Stimulated activated CD4-positive, alpha-beta T cell treated with anti-CD3 and anti-CD28 coated beads, Interleukin-12 subunit alpha, Interleukin-12 subunit beta, amount 100 ng/mL, for 48 hours (primary cell): ENCODE measurements at places on chromosomes 7 and 10.

DNA sequence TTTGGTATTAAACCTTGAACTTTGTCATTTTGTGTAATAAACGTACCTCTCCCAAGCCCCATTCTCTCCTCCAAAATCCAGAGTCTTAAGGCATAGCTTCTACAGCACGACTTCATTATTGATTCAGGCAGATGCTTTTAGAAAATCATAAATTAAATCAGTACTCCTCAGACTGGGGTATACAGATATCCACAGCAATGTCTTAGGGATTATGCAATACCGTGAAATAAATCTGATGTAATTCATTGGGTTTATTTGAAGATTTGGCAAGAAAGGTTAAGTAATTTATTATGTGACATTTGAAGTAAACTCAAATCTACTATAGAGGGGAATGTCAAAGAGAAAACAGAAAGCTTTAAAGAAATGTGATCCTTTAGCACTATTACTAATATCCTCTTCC lies 246.1 kb upstream of the PLXDC2 start:
- DNase-seq = no peak

DNA sequence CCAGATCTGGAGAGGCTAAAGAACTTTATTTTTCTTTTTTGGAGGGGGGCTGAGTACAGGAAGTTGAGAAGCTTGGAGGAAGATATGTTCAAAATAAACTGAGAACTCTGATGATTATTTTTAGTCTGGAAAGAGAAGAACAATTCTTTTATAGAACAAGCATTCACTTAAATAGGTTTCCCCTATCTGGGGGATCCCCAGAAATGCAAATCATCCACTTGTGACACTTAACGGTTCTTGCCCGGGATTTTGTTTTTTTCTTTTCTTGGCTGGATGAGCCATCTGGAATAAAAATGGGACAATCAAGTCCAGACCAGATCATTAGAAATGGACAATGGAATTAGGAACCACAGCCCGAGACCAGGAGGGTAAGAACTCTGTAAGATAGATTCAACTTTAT lies 95.9 kb upstream of the EGR2 start:
- DNase-seq = no peak

- DNase-seq = no peak
Measured at GRCh38 chr7:12490107-12490688, 80.3 kb upstream of the SCIN start.

GRCh38 chr10:96758423-96758822 lies 38.1 kb upstream of the PIK3AP1 start:
- DNase-seq = no peak

DNA sequence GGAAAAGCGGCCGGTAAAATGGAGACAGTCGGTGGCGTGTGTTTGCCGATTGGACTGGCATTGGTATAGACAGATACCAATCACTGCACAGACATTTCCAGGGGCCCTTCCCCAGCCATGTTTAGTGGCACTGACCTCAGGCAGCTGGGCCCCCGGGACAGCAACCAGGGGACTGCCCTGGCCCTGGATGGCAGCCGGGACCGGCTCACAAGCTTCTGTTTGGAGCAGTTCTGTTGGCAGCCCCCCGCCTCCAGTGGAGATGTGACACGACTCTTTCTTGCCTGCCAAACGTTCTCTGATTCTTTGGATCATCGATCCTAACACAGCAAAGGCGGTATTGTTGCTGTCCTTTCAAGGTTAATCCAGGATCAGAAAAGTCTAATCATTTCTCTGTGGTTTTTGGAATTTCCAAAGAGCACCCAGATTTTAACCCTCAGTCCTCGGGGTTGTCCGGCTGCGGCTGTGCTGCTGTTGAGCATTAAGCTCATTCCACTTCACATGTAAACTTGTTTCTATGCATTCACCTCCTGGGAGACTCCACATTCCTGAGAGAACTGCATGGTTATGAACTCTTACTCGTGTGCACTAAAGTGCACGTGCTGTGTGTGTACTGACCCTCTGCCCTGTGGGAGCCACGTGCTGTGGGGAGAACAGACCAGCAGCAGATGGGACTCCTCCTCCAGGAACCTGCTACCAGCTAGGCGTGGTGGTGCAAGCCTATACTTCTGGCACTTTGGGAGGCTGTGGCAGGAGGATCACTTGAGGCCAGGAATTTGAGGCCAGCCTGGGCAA lies 46.0 kb downstream of the FOXK1 start:
- no peak for DNase-seq

DNA sequence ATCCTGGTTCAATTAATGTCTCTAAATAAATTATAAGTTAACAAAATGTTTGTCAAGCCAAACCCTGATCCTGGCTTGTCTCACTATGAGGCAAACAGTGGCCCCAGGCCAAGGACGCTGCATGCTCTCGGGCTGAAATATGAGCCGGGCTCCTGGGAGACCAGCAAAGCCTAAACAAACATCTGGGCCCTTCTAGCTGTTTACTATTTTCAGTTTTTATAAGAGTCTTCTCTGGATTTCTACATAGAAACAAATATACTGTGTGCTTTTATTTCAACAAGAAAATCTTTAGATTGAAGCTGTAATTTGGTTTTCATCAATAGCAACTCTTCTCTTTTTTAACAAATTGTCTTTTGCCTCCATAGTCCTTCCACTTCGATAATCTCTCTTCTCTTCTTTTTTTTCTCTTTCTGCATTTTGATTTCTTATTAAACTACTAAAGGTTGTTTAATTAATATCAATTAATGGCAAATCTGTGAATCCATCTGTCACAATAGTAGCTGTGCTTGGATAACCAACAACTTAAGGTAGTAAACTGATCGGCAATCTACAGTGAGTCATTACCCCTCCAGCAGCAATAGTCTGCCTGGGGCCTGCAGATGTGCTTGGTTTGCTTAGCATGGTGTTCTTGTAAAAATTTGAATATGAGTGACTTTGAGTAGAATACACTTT lies 83.3 kb upstream of the DNAJC1 start:
- no peak for DNase-seq

GRCh38 chr7:51901489-51901840 lies 584.9 kb upstream of the COBL start:
- no peak for DNase-seq

- DNase-seq = no peak
Measured at GRCh38 chr7:50723888-50724287, 58.8 kb downstream of the GRB10 start.

GRCh38 chr10:75541411-75541810 lies 110.0 kb downstream of the LRMDA start:
- DNase-seq = no peak

DNA sequence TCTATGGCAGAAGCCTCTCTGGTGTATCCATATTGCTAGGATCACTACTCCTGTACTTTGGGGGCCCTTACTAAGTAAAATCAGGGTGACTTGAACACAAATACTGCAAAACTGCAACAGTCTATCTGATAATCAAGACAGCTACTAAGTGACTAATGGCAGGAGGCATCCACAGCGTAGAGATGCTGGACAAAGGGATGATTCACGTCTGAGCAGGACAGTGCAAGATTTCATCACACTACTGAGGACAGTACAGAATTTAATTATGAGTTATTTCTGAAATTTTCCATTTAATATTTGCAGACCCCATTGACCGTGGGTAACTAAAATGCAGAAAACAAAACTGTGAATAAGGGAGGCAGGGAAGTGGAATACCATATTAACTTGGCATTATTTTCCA lies 10.4 kb downstream of the CUL2 start:
- no peak for DNase-seq

DNA sequence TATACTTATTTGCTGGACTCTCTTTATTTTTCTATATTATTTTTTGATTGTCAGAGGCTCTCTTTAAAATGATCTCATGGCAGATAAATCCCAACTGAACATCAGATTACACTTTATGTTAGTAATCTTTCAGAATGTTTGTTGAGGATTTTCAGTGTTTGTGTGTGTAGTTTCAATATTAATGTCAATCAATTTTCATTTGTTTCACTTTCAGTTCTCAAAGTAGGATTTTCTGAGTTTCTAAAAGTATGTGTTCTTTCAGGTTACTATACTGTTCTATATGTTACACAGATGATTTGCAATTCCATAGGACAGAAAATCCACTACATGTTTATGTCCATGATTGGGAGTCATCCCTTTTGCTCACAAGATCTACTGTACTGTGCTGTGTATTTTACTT lies 311.9 kb upstream of the POT1 start:
- no peak for DNase-seq

DNA sequence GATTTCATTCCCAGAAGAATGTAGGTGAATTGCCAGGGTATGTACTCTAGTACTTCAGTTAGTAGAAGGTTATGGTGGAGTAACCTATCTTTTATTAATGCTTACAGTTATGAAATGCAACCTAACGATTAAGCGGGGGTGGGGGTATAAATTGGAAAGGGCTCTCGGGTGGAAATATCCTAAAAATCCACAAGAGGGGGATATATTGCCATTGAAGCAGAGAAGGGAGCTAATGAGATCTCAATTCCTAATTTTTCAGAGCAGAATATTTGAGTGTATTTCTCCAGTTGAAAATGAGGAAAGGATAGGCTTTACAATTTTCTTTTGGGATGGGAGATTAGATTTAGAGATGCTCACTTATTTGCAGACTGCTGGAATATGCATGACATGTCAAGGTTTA lies 90.8 kb downstream of the DNAJB9 start:
- no peak for DNase-seq

GRCh38 chr7:42409296-42409695 lies 172.3 kb upstream of the GLI3 start:
- DNase-seq = no peak

- DNase-seq = no peak
Measured at GRCh38 chr7:32502728-32503127, 7.4 kb downstream of the AVL9 start.

- DNase-seq = no peak
Measured at GRCh38 chr10:58352956-58353610, 18.3 kb downstream of the UBE2D1 start.

GRCh38 chr7:142925413-142925812 lies 8.1 kb downstream of the TRPV5 start:
- DNase-seq = no peak

- no peak for DNase-seq
Measured at GRCh38 chr10:113069595-113069994, 119.5 kb downstream of the TCF7L2 start.

DNA sequence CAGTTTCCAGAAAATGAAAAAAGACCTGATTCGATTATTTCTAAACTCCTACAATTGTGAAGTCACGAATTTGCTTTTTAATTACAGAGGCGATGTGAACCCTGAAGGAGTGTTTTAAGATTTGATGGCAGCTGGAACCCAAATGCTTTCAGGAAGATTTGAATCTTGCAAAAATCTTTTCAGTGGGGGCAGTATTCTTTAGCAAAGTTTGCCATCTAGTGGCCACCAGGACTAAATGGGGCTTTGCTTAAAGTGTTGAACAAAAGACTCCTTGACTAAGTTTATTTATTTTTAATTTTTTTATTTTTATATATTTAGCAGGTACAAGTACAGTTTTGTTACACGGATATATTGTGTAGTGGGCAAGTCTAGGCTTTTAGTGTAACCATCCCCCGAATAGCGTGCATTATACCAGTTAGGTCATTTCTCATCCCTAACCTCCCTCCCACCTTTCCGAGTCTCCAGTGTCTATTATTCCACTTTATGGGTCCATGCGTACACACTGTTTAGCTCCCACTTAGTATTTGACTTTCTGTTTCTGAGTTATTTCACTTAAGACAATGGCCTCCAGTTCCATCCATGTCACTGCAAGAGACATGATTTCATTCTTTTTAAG lies 98.8 kb downstream of the CACNB2 start:
- DNase-seq = no peak

DNA sequence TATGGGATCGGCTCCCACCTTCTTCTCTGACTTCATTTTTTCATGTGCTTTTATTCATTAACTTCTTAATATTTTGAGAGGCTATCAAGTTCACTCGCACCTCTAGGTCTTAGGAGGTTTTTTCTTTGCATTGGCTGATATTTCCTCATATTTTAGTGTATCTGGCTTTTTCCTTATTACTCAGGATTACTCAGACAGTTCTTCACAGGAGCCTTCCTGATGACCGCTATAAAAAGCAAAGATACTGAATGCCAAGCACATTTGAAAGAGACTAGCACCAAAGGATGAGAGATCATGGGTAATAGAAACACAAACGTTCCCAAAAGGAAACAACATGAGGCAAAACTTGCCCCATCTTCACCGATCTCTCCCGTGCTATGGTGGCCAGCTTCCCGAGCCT lies 409.2 kb upstream of the KLF6 start:
- no peak for DNase-seq

GRCh38 chr7:16970732-16971482 lies 89.1 kb upstream of the AGR3 start:
- no peak for DNase-seq

GRCh38 chr7:16460789-16461493 lies 4.6 kb downstream of the SOSTDC1 start:
- no peak for DNase-seq

DNA sequence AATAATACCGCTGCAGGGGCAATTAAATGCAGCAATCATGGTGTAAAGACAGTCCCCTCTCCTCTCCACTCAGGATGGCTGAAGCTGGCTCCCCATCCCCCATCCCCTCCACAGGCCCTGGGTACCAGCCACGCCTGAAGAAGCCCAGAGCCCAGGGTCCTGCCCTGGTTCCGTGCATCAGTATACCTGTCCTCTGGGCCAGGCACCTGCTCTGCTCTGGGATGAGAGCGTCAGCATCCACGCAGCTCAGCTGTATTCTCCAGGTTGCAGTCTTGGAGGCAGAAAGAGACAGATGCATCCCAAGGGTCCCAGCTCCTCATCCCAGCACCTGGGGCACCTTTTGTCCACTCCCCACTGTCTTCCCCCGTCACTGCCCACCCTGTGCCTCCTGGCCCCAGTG lies 233.8 kb downstream of the TCERG1L start:
- DNase-seq = no peak

DNA sequence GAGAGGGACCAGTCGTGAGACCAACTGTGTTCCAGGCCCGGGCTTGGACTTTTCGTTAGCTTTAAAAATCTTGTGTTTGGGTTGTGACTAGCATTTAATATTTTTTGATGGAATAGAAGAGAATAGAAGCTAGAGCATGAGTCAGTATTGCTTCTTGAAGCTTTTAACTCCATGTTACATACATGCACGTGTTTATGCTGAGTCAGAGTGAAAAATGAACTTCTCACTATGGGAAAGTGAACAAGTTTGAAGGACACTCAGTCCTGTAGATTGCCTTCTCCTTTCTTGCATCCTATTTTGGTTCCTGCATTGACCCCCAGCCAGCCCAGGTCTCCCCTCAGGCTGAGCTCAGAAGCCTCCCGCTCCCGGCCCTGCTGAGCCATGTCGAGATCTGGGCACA lies 31.8 kb downstream of the GHRHR start:
- no peak for DNase-seq

- DNase-seq = no peak
Measured at GRCh38 chr7:123675181-123675473, 19.5 kb downstream of the LMOD2 start.
